ENCODE measurements at places on chromosomes 6 and 20.

GRCh38 chr20:4026093-4026601 is 10.8 kb upstream of the RNF24 start:
- no peak for DNase-seq

DNA sequence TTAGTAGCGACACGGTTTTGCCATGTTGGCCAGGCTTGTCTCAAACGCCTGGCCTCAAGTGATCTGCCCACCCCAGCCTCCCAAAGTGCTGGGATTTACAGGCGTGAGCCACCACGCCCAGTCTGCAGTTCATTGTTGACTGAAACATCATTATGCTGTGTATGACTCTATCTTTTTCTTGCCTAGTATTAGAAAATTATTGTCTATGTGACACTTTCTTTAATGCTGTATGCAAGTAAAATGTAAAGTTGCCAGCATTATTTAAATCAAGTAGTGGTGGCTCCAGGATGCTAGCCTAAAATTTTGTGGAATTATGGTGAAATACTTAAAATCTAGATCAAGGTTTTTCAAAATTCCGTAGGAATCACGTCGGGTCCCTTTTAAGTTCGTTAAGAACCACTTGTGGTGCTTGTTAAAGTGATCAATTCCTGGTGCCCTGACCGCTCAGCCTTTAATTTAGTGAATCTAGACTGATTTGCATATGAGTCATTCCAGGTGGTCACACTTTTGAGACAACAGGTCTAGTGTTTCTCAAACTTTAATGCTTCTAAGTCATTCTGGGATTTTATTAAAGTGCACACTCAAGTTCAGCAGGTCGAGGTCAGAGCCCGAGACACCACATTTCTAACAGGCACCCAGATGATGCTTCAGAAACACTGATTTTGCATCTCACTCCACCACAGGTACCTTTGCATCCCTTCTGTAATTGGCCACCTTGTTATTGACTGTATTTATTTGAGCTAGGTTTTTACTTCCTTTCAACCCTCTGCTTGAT is 132.6 kb upstream of the MTHFD1L start:
- no peak for DNase-seq

DNA sequence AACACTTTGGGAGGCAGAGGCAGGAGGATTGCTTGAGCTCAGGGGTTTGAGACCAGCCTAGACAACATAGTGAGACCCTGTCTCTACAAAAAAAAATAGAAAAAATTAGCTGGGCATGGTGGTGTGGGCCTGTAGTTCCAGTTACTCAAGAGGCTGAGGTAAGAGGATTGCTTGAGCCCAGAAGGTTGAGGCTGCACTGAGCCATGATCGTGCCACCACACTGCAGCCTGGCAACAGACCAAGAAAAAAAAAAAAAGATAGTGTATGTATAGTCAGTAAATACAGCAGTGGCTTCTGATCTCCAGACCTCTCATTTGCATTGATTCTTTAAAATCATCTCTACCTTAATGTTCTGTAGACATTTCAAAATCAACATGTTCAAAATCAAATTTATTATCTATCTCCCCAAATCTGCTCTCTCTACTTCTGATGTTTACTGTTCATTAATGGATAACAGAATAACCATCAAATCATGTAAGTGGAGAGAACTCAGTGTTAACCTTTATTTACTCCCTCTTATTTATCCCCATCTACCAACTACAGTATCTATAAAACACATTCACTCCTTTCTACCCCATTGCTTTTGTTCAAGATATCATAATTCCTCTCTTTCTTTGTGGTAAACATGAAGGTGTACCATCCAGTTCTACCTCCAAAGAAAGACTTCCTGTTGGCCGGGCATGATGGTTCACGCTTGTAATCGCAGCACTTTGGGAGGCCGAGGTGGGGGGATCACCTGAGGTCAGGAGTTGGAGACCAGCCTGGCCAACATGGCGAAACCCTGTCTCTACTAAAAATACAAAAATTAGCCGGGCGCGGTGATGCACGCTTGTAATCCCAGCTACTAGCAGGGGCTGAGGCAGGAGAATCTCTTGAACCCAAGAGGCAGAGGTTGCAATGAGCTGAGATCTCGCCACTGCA is 7.7 kb downstream of the PROCR start:
- DNase-seq, result no peak

GRCh38 chr6:39685489-39685826 is 39.8 kb downstream of the KIF6 start:
- no peak for DNase-seq

DNA sequence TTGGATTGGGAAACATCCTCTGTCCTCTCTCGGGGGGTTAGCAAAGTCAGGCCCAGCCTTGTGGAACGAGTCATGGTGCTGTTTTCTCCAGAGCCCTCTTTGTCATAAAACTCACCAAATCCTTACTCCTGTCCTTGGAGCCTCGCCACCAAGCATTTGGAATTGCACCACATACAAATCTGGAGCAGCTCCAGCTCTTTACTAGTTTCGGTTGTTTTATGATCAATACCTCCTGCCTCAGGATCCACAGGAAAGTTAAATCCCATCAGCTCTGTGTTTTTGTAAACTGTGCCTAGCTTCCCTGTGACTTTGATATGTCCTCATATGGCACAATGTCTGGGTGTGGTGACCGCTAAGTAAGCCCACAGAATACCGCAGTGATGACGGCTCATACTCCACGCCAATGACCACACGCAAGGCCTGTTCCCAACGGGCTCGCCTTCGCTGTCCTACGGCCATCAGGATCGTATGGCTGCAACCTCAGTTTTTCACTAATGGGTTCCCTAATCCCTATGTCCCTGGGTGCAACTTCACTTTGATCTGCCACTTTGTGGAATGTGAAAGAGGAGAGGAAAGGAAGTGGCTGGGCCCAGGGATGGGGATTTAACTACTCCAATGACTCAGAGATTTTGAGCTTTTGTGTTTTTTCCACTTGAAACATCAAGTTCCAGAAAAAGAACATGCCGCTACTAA is 111.3 kb upstream of the FOXQ1 start:
- DNase-seq, result no peak

DNA sequence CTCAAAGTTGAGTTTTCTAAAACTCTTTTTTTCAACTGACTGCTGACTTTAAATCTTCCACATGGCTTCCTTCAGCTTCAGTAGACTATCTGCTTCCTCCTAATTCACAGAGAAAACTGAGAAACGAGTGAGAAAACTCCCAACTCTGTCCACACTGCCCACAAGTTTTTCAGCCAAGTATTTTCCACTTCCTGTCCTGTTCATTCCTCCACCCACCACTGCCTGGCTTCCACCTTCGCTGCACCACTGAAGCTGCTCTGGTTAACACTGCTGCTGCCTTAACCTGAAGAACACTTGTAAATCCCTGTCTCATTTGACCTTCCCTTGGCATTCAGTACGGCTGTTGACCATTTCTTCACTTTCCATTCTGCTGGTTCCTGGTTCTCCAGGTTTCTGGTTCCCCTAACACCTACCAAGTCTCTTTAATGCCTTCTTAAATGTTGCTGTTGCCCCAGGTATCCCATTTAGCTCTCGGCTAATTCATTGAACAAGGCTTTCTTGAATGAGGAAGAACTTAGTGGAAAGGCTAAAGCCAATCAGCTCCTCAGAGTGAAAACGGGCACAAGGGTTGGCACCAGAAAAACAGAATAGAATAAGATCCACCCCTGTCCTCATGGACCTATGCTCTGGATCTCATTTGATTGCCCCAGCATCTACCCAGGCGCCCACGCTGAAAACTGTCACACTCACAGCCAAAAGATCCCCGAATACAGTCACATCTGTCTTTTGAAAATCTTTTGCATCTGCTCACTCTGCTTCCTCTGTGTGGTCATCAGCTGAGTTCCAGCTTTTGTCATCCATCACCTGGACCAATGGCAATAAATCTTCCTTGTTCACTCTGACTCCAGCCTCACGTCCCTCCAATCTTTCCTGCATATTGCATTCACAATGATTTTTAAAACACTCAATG is 104.4 kb upstream of the TAB2 start:
- DNase-seq, result no peak

All from Right ventricle myocardium superior (tissue), 1 donor.